ENCODE measurements at places on chromosomes 5 and 9.

DNA sequence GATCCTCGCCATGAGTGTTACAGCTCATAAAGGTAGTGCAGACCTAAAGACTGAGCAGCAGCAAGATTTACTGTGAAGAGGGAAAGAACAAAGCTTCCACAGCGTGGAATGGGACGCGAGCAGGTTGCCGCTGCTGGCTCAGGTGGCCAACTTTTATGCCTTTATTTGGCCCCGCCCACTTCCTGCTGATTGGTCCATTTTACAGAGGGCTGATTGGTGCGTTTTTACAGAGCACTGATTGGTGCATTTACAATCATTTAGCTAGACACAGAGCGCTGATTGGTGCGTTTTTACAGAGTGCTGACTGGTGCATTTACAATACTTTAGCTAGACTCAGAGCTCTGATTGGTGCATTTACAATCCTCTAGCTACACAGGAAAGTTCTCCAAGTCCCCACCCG lies 13.9 kb downstream of the PLK2 start:
- DNase-seq = no peak

DNA sequence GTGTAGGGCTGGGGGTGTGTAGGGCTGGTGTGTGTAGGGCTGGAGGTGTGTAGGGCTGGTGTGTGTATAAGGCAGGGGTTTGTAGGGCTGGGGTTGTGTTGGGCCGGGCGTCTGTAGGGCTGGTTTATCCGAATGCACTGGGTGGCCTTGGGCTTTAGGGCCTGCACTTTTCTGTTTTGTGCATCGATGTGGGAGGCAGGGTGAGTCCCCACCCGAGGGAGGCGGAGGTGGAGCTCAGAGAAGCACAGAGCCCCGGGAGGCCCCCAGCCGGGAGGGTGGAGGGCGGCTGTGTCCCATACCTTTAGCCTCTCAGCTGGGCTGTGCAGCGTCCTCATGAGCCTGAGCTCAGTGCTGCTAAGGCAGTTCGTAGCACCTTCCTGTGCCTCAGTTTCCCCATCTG lies 13.5 kb downstream of the COL5A1 start:
- no peak for DNase-seq

DNA sequence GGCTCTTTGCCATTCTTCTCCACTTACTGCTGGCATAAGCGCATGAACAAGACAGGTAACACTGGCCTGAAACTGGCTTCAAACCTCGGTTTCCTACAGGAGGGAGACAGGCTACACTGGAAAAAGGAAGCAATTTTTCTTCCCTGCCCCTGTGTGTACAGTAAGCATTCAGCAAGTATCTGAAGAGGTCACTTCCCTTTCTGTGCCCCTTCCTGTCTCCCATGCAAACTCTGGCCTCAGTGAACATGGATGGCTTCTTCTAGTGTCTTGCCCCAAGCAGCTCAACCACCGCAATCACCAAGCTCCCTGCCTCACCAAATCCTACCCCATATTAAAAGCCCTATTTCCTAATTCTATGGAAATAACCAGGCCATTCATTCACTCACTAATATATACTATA lies 42.4 kb downstream of the SERINC5 start:
- no peak for DNase-seq

- no peak for DNase-seq
Observed at GRCh38 chr5:150035139-150035895, 34.8 kb downstream of the HMGXB3 start.

DNA sequence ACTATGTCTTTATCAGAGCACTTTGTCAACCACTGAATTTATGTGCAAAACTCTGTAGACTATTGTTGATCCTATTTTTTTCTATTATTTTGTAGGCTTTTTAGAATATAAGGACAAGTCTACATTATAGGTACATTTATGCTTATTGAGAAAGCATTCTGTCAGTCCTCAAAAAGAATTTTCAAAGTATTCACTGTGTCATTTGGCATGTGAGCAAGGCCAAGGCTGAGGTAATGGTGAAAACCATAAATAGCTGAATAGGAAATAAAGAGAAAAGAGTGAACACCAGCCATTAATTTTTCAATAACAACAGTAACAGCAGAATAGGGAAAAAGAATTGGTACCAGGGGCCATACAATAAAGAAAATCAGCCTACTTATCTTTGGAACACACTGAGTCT lies 21.0 kb downstream of the SKIC3 start:
- no peak for DNase-seq

DNA sequence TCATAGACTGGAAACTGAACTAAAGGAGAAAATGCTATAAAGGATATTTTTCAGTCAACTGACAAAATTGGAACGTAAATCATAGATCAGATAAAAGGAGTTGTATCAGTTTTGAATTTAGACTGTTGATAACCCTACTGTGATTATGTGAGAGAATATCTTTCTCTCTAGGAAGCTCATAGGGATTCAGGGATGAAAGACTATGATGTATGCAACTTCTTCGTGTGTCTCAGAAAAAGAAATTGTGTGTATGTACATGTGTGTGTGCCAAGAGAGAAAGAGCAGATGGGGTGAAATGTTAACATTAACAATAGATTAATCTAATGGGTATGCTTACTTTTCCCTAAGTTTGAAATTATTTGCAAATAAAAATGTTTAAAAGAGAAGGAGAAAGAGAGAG lies 30.7 kb upstream of the C5orf58 start:
- no peak for DNase-seq

- peak; percentile 21 for DNase-seq
Observed at GRCh38 chr9:132744881-132745755, 74.9 kb downstream of the GTF3C4 start.
